ENCODE measurements at places on chromosomes 5 and 9.

- DNase-seq: no peak
Measured at GRCh38 chr5:54073131-54073530, 237.2 kb downstream of the ARL15 start.

DNA sequence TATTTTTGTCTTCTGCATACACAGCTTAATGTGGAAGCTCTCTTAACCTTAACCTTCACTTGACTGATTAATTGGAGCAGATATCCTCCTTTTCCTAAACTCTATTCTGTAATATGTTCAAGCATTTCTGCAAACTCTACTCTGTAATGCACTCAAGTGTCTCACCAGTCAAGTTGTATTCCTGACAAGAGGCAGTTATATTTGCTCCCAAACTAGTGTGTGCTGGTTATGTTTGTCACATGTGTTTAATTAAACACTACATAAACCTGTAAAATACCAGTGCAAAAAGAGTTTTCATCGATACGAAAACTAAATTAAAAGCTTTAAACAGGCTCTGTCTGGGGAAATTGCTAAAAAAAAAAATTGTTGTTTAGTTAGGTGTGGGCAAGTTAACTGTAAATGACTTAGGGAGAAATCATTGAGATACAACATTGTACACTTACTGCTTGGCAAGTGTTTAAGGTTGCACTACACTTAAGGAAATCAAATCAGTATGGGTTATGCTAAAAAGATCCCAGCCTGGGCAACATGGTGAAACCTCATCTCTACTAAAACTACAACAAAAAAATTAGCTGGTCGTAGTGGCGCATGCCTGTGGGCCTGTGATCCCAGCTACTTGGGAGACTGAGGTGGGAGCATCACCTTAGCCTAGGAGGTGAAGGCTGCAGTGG lies 6.7 kb downstream of the FAF2 start:
- DNase-seq: no peak

DNA sequence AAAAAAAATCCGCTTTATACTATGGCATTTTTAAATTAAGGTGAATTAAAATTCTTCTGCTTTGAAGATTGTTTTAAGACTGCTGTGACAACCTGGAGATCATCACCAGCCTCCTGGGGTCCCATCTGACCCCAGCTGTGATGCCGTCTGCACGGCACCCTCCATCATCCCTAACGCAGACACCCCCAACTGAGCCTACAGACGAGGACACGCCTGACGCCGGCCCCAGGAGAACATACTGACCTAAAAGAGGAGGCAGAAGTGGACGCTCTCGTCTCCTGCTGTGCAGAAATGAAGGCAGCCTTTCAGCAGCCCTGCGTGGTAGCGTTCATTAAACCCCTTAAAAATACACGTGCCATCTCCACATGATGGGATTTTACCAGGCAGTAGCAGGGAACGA lies 125.6 kb upstream of the PPP1R26 start:
- DNase-seq: no peak

DNA sequence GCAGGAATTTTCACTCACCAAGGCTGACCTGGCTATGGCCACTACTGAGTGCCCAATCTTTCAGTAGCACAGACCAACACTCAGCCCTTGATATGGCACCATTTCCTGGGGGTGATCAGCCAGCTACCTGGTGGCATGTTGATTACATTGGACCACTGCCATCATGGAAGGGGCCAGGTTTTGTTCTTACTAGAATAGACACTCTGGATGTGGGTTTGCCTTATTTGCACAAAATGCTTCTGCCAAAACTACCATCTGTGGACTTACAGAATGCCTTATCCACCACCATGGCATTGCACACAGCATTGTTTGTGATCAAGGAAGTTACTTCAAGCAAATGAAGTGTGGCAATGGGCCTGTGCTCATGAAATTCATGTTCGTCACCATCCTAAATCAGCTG lies 69.7 kb upstream of the SH3GL2 start:
- peak; percentile 21 for DNase-seq

DNA sequence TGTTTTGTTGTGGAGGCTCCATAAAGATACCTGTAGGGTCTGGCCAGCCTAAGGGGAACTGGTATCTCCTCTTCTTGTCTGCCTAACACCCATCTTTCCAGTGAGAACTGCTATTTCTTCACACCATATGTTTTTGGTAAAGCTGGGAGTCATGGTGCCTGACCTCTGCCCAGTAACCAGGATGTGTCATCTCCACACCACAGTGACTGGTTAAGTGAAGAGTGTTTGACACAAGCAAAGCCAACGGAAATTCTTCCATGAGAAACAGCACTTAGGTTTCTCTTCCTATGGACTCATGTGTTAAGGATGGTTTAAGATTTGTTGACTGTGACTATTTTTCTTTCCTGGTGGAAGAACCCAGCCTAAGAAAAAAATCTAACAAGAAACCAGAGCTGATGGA lies 111.5 kb downstream of the HTR4 start:
- no peak for DNase-seq
